ENCODE measurements at places on chromosomes 4 and X. TPM values are rescaled to one million over a fixed set of nuclear protein-coding genes. Genes with fewer than 3 reads are reported as not detected.

- no peak for DNase-seq
These were observed 33.5 kb upstream of the SCRG1 start for GRCh38 chr4:173432430-173432829.

DNA sequence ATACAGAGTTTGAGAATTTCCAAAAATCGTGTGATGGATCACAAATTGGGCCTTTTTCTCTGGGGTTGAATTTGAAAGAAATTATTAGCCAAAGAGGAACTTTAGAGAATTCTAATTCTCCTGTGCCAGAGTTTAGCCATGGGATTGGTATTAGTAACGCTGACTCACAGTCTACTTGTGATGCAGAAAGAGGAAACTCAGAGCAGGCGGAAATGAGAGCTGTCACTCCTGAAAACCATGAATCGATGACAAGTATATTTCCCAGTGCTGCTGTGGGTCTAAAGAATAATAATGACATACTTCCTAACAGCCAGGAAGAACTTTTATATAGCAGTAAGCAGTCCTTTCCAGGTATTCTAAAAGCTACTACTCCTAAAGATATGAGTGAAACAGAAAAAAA lies 64.9 kb downstream of the N4BP2 start:
- DNase-seq = no peak

The XPNPEP2 gene
- 3.2 TPM for total RNA-seq

The OPN1MW gene
- total RNA-seq = not detected

DNA sequence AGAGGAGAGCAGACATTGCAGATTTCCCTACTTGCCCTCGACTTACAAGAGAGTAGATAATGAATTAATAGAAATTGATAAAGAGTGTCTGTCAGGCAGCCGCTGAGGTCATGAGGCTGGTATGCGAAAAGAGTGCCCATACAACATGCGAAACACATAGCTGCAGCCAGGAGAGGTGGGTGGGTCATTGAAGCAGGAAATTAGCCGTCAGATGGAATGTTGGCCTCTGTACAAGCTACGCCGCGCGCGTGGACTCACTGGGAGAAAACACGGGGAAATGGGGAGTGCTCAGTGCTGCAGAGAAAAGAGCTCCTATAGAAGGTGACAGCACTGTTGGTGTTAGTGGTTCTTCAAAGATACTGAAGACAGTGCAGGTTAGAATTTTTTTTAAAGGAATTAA lies 125.1 kb downstream of the RAPGEF2 start:
- DNase-seq = peak; percentile 63

GRCh38 chr4:88629826-88630225 lies 37.5 kb downstream of the HERC3 start:
- DNase-seq = no peak

The FMR1NB gene
- total RNA-seq = not detected

- DNase-seq = peak; percentile 14
These were observed 32.7 kb upstream of the MAGED1 start for GRCh38 chrX:51860679-51861078.

DNA sequence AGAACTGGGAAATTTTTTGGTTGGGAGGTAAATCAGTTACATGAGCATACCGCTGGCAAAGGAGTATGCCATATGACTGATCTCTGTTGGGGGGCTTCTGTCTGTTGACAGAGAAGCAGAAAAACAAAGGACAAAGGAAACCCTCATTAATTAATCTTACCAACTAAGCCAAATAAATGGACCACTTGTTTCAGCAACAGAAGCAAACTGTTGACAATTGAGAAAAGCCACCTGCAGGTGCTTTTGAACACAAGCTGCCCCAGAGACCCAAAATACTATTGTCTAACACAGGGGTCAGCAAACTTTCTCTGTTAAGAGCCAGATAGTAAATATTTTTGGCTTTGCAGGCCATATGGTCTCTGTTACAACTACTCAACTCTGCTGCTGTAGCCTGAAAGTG lies 7.0 kb upstream of the FRYL start:
- DNase-seq = no peak

The CNGA1 gene
- total RNA-seq = 11.6 TPM

- no peak for DNase-seq
These were observed 3.1 kb downstream of the ZGRF1 start for GRCh38 chr4:112633477-112634235.

The TMEM156 gene
- not detected for total RNA-seq

The CENPVL2 gene
- not detected for total RNA-seq

GRCh38 chrX:88170553-88170952 lies 576.5 kb upstream of the CPXCR1 start:
- no peak for DNase-seq

The SOX3 gene
- total RNA-seq = not detected

DNA sequence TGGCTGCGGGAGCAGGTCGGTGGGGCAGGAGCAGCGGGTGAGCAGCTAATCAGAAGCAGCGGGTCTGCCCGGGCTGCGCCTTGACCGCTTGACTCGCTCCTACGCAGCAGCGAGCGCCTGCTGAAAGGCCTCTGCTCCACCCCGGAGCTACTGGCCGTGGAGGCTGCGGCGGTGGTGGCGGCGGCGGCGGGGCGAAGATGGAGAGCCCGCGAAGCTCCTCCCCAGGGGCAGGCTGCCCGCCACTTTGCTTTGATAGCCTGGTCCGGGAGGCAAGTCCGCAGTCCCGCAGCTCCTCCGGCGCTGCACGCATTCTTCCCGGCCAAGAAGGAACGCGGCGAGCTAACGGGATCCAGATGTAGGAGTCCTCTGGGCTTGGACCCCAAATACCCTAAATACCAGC lies 36.7 kb downstream of the PJA1 start:
- DNase-seq = no peak
